ENCODE measurements at places on chromosomes 7 and 10. TPM values are rescaled to one million over a fixed set of nuclear protein-coding genes. Genes with fewer than 3 reads are reported as not detected.

ITIH2 gene
- polyA plus RNA-seq, result not detected

- no peak for DNase-seq
These were observed 53.8 kb downstream of the PDGFA start for GRCh38 chr7:465710-466400.

- no peak for DNase-seq
These were observed 105.5 kb downstream of the TRIM24 start for GRCh38 chr7:138565451-138566114.

GRCh38 chr7:151306860-151307259 lies 34.8 kb upstream of the NUB1 start:
- DNase-seq, result no peak

DNA sequence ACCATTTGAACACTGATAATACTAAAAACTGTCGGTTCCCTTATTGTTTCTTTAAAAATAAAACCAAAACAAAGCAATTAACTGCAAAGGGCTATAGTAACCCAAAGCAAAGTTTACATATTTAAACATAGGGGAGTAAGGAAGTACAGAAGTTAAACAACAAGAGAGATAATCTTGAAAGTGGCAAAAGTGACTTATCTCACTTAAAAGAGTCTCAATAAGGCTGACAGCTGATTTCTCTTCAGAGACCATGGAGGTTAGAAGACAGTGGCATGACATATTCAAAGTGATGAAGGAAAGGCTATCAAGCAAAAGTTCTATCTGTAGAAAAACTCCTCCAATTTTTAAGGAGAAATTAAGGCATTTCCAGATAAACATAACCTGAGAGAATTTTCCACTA lies 233.5 kb upstream of the HDAC9 start:
- no peak for DNase-seq

All from keratinocyte (primary cell).